ENCODE measurements at places on chromosomes 16 and 17.

- DNase-seq, result no peak
These were observed 20.4 kb upstream of the CYTH1 start for GRCh38 chr17:78802459-78802858.

GRCh38 chr17:68292689-68293040, 1.4 kb downstream of the ARSG start:
- DNase-seq, result no peak

GRCh38 chr16:67767953-67768352, 38.4 kb downstream of the RANBP10 start:
- no peak for DNase-seq

DNA sequence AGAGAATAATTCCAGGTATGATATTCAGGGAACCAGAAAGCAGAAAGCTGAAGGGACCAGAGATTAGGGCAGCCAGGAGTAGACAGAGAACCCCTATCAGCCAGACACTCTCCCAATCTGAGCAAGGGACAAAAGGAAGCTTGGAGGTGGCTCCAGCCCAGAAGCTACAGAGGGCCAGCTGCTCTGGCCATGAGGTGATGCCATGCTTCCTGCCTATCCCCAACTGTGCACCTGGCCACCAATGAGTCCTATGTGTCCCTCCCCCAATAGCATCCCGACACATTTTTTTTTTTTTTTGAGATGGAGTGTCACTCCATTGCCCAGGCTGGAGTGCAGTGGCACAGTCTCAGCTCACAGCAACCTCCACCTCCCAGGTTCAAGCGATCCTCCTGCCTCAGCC, 30.0 kb downstream of the NSMCE1 start:
- DNase-seq, result no peak

DNA sequence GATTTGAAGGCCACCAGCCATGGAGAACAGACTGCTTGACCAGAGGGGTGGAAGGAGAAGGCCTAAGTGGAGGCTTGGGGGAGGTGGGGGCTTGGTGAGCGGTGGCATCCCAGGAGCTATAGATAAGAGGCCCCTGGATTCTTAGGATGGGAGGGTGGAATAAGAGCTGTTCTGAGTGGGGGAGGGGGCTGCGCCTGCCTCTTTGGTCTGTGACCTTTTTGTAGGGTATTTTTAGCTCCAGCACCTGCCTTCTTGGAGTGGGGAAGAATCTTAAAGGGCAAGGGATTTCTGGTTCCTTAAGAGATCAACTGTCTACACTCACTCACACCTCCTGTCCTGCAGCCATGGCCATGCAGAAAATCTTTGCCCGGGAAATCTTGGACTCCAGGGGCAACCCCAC, 567 bp downstream of the ENO3 start:
- no peak for DNase-seq

GRCh38 chr16:11129378-11129781, 126.6 kb downstream of the SOCS1 start:
- DNase-seq, result no peak

DNA sequence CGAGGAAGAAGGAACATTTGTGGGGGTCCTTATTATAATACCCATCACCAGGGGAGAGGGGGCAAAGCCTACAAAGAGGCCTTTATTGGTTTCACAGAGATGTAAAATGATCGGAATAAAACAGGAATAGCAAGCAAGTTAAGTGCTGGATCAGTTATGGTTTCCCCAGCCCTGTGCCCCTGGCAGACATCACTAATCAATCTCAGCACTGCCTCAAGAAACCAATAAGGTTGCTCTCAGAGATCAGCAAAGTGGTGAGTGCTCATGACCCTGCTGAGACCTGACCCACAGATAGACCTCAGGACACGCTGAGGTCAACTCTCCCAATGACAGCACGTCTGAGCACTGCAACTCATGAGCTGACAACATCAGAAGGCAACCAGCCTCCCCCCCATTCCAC, 66.3 kb downstream of the ZNF423 start:
- DNase-seq, result no peak

DNA sequence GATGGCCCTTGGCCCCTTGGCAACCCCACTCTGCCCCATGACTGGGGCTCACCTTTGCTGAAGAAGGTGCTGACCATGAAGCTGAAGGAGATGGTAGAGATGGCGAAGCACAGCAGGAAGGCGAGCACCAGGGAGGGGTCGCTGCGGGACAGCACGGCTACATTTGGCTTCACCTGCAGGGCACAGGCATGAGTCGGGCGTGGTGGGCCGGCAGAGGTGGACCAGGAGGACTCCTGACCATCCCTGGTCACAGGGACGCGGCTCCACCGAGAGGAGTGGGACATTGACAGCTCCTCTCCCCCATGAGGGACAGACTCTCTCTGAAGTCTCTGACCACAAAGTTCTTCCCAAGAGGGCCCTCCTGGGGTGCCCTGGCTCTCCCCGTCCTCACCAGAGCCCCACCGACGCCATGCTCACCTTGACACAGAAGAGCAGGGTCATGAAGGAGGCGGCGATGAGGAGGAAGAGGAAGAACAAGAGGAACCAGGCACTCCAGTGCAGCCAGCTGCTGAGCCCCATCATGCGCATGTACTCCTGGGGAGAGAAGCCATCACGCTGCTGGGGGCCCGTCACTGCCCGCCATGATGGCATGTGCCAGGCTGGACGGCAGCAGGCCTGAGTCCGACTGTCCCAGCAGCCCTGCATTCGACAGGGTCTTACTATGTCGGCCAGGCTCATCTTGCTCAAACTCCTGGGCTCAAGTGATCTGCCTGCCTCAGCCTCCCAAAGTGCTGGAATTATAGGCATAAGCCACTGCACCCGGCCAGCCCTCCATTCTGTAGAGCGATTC, 23.1 kb downstream of the ABCA3 start:
- no peak for DNase-seq

DNA sequence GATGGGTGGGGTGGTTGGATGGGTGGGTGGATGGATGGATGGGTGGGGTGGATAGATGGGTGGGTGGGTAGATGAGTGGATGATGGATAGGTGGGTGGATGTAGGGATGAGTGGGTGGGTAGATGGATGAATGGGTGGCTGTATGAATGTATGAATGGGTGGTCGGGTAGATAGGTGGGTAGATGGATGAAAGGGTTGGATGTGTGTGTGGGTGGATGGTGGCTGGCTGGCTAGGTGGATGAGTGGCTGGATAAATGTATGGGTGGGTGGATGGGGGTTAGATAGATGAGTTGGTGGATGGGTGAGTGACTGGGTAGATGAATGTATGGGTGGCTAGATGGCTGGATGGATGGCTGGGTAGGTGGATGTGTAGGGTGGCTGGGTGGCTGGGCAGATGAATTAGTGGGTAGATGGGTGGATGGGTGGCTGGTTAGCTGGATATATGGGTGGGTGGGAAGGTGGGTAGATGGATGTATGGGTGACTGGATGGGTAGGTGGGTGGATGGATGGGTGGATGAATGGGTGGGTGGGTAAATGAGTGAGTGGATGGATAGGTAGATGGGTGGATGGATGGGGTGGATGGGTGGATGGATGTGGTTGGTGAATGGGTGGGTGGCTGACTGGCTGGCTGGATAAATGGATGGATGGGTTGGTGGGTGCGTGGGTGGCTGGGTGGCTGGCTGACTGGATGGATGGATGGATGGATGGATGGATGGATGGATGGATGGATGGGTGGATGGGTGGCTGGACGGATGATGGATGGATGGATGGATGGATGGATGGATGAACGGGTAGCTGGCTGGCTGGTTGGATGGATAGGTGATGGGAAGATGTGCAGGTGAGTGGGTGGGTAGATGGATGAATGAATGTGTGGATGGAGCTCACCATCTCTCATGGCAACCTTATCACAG, 18.9 kb upstream of the GOSR2 start:
- DNase-seq, result no peak

GRCh38 chr17:3983606-3984484, 19.6 kb upstream of the ATP2A3 start:
- DNase-seq, result no peak

DNA sequence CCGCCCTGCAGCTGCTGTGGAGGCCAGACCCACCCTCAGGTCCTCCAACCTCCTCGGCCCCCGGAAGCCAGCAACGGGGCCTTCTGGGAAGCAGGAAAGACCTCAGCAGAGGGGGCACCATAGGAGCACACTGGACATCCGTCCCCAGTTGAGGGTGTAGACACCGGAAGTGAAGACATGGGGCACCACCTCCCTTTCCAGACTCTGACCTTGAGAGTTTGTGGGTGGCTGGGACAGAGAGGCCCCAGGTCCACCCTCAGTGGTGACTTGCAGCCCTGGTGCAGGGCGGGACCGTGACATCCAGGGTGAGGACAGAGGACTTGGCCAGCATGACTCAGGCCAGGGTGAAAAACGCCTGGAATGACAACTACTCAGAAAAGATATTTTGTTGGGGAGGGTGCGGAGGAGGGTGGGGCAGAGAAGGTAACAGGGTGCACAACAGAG, 19.9 kb downstream of the CEP295NL start:
- no peak for DNase-seq

- DNase-seq, result no peak
These were observed 50.3 kb downstream of the PITPNC1 start for GRCh38 chr17:67427424-67427823.

GRCh38 chr17:66779237-66779606, 55.7 kb upstream of the CACNG5 start:
- DNase-seq, result no peak

- DNase-seq, result no peak
These were observed 138.5 kb downstream of the DNAH9 start for GRCh38 chr17:11736613-11737312.

DNA sequence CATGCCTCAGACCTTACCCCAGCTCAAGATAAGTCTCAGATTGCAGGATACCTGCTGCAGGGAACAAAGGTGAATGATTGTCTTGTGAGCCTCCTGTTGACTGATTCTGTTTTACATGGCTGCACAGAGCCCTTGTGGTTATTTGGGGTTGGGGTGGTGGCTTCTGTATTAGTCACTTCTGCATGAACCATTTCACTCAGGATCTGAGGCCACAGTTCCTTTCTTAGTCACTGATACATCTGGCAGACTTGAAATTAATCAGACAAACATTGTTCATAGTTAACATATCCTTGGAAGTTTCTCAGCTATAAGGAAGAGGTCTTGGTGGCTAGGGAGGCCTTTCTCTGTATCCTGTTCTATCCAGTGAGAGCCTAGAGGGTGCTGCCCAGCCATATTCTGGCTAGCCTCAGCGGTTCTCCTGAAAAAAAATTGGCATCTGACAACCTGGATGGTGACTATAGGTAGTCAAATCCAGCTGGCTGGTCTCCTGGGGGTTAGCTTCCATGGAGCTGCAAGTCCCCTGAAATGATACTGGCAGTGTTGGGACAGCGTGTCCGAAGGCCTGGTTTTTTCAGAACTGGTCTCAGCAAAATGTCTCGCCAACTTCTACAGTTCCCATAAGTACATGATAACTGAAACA, 8.4 kb upstream of the PLK1 start:
- no peak for DNase-seq

GRCh38 chr16:85970016-85970733, 71.2 kb downstream of the IRF8 start:
- DNase-seq, result no peak

GRCh38 chr17:29019475-29020181, 13.8 kb upstream of the SEZ6 start:
- DNase-seq, result no peak

DNA sequence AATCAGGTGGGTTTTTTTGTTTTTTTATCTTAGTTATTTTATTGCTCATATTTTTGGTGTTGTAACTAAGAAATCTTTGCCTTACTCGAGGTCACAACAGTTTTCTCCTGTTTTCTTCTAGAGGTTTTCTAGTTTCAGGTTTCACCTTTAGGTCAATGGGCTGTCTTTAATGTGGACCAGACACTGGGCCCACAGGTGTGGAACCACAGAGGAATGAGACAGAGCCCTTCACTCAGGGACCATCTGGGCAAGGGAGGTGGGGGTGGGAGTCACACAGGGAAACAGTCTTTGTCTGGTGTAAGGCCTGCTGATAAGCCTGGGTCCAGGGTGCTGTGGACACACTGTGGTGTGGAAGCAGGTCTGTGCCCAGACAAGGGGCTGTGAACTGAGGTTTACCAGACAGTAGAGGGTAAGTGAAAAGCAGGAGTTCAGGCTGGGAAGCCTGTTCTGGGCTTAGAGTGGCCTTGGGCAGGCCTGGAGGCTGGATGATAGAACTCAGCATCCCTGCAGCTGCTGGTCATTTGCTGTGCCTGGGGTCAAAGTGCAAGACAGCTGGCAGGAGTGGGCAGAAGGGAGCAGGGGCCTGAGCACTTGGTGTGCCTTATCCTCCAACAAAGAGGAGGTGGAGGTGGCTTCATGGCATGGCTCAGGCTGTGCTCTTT, 75.6 kb downstream of the SPECC1 start:
- no peak for DNase-seq

GRCh38 chr17:9912121-9913099, 7.3 kb upstream of the RCVRN start:
- no peak for DNase-seq
